Stimulated activated CD8-positive, alpha-beta memory T cell treated with anti-CD3 and anti-CD28 coated beads, Interleukin-15, amount 100 ng/mL, for 4 hours (primary cell): ENCODE measurements at places on chromosomes 12 and 14.
A peak's percentile ranks its signal among the peaks of the same experiment; 100 is the strongest.

DNA sequence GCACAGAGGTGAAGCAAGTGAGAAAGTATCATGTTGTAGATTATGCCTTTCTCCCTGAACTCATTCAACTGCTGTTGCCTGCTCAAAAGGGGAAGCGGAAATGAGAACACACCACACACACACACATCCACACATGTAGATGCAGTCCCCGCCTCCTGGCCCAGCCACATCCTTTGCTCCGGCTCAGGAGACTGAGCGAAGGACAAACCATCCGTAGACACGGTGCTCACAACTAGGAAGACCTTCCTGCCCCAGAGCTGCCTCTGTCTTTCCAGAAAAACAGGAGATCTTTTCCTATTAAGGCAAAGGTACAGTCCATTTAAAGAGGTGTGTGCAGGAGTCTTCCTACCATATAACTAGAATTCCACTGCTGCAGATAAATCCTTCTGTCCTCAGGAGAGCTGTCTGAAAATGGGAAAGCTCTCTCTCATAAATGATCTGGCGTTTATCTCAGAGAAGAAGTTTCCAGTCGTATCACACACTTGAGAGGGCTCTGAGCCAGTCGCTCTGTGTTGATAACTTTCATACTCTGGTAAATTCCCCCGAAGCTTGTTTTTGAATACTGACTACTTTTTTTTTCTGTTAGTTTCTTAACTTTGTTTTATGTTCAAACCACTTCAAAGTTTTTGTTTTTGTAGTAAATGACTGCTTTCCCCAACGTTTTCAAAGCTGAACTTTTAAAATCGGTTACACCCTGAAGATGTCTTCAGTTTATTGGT lies at the start of gene TESPA1:
Gene TESPA1, minus strand, starts transcription at position 105 of the 719 bp plus-strand sequence. CDS start 10,200 bp downstream, outside the sequence.
- peak; percentile 58 for DNase-seq

DNA sequence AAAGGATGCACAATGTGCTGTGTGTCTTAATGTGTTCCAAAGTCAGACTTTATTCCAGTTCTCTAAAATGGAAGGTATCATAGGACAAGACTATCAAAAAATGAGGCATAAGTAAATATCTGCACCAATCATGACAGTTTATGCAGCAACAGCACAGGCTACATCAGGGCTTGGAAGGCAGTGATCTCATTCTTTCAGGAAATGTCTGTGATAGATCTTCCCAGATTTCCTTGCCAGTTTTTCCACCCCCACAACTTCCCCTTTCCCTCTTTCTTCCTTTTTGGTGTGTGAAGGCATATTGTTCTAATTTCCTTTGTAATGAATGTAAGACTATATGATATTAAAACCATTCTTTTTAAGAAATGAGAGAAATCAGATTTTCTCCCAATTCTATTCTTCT lies 326.7 kb downstream of the ATP23 start:
- no peak for DNase-seq

DNA sequence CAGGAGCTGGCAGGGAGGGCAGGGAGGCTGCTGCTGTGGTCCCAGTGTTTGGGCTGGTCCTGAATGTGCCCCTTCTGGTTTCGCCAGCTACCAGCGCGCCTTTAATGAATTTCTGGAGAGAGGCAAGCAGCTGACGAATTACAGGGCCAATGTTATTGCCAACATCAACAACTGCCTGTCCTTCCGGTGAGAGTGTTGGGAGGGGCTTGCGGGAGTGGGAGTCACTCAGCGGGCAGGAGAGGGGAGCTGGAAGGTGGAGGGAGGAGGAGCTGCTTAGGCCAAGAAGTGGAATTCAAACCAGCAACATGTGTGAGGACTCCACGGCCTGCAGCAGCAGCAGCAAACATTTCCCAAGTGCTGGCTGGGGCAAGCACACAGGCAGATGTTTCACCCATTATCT lies 7.7 kb downstream of the TNFAIP2 start:
- no peak for DNase-seq

DNA sequence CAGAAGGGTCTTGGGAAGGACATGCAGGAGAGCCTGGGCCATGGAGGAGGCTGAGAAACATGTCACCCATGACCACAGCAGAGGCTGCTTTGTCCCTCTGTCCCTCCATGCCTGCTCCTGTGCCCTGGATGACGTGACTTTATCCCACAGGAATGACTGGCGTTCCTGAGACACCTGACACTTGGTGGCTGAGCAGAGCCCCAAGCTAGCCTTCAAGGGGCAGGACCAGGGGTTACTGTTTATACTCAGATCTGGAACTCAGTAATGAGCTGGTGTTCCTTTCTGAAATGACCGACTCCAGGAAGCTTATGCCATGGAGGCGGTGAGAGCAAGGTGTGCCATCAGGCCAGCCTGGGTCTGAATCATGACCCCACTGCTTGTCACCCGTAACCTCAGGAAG lies 44.2 kb downstream of the ZFP36L1 start:
- no peak for DNase-seq

DNA sequence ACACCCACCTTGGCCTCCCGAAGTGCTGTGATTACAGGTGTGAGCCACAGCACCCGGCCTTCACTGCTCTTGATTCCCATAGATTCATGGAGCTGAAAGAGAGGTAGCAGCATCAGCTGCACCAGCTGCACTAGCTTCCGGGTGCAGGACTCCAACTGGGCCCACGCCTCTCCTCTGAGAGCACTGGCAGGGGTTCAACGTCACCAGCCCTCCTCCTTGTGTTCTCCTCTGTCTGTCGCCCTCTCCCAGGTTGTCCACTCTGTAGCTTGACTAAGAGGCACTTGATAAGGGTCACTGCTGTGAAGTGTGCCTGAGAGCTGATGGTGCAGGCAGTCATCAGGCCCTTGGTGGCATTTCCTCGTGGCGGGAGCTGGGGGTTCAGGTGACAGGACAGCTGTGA lies 28.3 kb downstream of the MLXIP start:
- no peak for DNase-seq

- no peak for DNase-seq
Measured at GRCh38 chr14:50055461-50056228, 60.7 kb downstream of the VCPKMT start.

DNA sequence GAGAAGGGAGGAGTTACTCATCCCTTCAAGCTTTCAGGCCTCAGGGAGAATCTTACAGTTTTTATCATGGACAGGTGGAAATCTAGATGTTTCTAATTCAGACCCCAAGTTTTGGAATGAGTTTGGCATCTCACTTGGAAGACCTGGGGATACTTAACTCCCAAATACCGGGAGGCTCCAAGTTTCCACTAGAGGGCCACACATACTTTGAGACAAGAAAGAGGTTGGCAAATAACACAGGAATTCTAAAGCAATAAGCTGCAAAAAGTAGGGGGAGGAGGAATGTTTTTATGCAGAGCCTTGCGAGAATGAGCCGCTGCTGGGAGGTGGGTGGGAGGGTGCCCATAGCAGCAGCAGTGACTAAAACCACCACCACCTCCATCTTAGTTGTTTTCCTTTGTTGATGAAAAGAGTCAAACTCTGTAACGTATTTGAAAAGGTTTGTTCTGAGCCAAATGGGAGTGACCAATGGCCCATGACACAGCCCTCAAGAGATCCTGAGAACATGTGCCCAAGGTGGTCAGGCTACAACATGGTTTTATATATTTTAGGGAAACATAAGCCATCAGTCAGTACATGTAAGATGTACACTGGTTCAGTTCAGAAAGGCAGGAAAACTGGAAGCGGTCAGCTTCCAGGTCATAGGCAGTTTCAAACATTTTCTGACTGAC lies 34.2 kb upstream of the RNASE1 start:
- DNase-seq = no peak

DNA sequence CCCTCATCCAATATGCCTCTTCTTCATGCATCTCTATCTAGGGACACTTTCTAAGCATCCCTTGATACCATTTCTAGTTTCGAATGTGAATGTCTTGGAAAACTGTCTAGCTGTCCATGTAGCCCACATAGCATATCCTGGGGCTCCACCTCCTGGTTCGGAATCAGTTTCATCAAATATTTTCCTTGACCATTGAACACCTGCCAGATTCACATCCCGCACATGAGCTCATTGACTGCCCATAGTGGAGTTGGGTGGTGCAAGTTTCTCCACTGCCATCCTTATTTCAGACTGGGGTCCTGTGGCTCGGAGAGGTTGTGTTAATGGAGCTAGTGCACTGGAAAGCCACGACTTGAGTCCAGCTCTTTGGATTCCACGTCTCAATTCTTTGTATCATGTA lies 58.6 kb upstream of the TMEM263 start:
- DNase-seq = no peak

DNA sequence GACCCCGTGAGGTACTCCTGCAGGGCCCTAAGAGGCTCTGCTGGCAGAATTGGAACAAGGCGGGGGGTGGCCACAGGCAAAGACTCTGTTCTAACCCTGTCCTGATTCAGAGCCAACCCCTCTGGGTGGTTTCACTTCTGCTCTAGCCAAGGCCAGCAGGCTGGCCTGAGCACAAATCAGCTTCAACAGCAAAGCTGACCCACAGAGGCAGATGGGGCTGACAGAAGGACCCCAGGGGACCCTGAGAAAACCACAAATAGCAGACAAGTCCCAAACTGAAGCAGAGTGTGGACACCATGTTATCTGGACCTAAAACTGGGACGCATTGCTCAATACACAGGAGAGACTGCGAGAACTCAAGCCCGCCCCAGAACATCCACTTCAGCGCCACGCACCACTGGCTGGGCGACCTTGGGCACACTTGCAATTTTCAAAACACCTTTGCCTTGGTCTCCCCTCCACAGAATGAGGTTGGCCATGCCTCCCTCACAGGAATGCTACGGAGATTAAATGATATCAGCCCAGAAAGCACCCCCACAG lies 76.4 kb upstream of the DICER1 start:
- no peak for DNase-seq

DNA sequence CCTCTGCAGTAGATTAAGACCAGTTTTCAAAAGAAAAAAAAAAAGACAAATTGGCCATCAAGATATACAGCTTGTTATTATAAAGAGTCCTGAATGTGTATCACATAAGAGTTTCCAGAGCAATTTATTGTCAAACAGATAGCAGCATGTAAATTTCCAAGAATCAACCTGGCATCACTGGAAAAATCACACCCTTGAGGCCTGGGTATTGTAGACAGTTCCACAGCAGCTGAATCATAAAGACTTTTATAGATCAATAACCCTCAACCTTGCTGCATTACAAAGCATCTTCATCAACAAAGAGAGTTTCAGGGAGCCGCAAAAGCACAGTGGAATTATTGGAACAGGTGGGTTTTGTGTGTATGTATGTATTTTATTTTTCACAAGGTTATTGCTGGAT lies 94.6 kb upstream of the LRIG3 start:
- DNase-seq = no peak

GRCh38 chr12:131332224-131332623 lies 378.5 kb downstream of the ADGRD1 start:
- no peak for DNase-seq

DNA sequence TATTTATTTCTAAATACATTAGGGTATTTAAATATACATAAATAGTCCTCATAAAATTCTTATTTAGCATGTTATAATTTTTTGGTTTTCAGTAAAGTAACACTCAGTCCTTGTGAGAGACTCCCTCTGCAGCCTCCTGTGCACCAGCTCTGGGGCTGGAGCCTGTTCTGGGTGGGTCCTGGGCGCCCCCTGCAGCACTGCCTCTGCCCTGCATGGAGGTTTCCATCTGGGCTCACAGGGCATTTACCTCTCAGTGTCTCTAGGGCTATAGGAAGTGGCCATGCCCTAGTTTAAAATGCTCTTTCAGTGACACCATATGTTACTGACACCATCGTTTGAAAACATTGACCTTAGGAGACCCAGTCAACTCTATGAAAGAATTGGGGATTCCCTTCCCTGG lies 1155.2 kb downstream of the TMEM121 start:
- DNase-seq = no peak

DNA sequence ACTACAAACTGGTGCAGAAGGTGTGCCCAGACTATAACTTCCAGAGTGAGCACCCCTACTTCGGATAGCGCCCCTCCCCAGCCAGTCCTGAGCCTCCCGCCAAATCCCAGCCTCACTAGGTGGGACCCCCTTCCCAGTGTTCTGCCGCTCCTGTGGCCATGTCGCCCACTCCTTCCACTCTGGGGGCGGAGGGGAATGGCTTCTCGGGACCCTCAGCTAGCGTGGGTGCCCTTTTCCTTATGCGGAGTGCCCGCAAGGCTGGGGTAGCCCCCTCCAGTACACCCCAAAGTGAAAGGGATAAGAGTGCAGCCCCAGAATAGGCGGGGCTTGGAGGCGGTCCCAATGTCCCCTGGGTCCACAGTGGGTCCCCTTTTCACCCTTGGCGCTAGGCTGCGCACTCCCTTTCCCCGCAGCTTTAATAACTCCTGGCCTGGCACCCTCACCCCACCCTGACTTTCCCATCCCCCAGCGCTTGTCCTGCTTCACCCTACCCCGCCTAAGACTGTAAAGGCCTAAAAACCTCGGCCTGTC lies 3.8 kb upstream of the SHMT2 start:
- no peak for DNase-seq

GRCh38 chr12:6465467-6466183 lies 4.9 kb downstream of the VAMP1 start:
- no peak for DNase-seq

DNA sequence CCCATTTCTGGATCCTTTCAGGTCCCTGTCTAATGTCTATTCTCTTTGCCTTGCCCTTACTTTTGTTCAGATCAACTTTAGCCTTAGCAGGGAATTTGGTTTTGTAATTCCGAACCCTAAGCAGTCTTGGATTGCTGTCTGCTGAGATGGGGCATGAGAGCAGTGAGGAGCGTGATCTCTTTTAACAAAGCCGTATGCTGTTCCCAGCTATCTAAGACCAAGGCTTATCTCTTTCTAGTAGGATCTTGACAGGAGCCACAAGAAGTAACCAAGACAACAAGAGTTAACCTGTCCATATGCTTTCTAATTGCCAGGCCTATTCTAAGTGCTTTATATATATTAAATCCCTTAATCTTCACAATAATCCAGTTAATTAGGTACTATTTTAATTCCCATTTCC lies 4.5 kb upstream of the DHRS7 start:
- DNase-seq = no peak

DNA sequence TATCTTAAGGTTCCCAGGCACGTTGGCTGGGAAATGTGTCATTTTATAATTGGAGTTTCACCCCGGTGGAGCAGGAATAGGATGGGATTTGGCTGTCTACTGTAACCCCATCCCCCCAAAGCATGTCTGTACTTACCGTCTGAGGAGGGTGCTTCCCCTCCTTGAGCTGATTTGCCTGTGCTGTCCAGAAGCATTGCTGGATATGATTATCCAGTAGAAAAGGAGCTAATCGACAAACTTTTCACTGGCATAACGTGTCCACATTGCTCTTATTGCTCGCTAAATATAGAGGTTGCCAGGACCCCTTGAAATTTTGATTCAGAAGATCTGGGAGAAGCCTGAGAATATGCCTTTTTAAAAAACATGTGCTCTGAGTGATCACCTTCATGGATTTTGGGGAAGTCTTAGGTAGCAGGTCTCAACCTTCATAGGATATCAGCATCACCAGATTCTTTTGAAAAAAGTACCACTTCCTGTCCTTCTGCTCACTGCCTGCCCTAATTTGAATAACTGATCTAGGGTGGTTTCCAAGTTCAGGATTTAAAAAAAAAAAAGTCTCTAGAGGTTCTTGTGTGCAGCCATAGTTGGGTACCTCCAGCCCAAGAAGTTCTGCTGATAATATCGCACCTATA lies 80.4 kb upstream of the KCNA1 start:
- DNase-seq = no peak

- DNase-seq = no peak
Measured at GRCh38 chr12:132638541-132639408, 20.2 kb downstream of the P2RX2 start.
